ENCODE measurements at places on chromosomes 2 and 18.

DNA sequence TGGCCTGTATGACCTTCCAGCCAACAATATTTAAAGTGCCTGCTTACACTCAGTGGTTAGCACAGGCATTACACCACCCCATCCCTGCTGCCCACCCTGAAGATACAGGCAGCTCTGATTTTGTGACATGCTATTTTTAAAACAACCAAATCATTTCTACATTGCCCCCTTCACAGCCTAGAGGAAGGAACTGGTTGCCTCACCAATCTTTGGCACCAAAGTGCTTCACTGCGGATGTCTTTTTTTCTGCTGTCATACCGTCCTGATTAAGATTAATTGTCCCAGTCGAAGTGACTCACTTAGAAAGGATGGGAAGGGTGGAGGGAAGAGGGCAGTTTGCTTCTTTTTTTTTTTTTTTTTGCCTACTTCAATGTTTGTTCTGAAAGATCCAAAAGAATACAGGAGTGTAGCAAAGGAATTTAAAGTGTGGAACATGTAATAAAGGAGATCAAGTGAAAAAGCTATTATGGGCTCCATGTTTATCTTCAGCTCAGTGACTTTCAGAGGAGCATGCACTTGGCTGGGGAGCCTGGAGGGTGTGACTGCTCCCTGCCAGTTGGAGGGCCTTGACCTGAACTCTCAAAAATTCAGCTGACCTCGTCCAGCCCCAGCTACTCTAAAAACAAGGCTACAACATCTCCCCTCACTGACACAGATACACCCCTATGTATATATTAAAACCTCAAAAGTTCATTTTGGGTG, 501.1 kb upstream of the TNP1 start:
- no peak for DNase-seq

DNA sequence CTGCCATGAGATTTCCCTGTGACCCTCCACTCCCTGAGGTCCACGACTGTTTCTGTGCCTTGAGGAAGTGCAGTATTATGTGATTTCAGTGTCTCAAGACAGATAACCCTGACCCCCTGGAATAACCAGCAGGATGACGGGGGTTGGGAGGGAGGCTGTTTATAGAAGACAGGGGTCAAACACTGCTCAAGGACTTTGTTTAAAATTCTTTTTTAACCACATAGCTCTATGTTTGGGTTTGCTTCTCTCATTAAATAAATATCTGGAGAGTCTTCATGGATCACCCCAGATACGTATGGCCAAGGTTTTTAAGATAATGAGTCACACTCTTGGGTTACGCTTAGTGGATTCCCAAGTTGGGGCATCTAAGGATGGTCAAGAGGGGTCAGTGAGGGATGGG, 523.8 kb upstream of the TNP1 start:
- no peak for DNase-seq

DNA sequence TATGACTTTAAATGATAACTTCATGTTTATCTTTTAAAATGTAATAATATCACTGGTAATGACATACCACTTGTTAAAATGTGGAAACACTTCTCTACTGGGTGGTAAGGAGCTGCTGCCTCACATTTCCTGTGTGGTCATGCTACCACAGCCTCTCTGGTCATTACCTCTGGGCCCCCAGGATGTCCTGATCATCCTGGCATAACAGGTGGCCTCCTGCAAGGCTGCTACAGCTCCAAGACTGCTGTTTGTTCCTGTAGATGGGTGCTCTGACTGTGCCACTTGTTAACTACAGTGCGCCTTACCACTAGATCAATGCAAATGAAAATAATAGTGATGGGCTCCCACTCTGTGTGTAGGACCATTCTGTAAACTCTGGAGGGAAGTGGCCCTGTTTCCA, 500.2 kb upstream of the SPRED2 start:
- no peak for DNase-seq

DNA sequence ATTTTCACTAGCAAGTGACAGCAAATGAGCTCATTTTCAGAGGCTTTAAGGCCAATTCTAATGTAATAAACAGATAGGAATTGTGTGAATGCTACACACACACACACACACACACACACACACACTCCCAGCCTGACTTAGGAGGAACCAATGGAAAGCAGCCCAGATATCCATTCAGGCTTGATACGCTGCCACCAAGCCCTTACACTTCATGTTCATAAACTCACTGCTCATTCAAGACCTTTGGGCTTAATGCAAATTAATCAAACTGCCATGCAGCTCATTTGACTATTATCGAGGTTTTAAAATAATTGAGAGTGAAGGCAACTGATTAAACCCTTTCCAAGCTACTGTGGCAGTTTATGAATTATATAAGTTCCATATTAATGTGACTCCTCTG, 298.9 kb upstream of the NCKAP5 start:
- DNase-seq: no peak

GRCh38 chr2:31108561-31109286, 29.5 kb downstream of the GALNT14 start:
- no peak for DNase-seq

Data from erythroblast (primary cell).